Left hindlimb (tissue), 1 donor: ENCODE measurements at places on chromosomes 1 and 21.
A peak's percentile ranks its signal among the peaks of the same experiment; 100 is the strongest.

GRCh38 chr1:185244015-185244747 is 72.9 kb downstream of the IVNS1ABP start:
- no peak for DNase-seq

GRCh38 chr1:174000371-174000770 is 21.8 kb downstream of the RC3H1 start:
- no peak for DNase-seq

GRCh38 chr1:202016811-202017748 is 6.7 kb downstream of the ELF3 start:
- no peak for DNase-seq

DNA sequence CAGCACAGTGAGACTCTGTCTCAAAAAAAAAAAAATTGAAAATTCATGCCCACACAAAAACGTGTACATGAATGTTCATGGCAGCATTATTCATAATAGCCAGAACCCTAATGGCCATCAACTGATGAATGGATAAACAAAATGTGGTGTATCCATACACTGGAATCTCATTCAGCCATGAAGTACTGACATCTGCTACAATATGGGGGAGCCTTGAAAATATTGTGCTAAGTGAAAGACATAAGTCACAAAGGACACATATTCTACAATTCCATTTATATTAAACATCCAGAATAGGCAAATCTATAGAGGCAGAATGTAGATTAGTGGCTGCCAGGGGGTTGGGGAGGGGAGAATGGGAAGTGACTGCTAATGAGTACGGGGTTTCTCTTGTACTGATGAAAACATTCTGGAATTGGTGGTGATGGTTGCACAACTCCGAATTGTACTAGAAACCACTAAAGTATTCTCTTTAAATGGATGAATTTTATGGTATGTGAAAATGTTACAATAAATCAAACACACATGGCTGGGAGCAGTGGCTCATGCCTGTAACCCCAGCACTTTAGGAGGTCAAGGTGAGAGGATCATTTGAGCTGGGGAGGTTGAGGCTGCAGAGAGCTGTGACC is 33.0 kb upstream of the KCNN3 start:
- no peak for DNase-seq

GRCh38 chr1:182641561-182641960 is 37.4 kb upstream of the RGS16 start:
- DNase-seq, result no peak

DNA sequence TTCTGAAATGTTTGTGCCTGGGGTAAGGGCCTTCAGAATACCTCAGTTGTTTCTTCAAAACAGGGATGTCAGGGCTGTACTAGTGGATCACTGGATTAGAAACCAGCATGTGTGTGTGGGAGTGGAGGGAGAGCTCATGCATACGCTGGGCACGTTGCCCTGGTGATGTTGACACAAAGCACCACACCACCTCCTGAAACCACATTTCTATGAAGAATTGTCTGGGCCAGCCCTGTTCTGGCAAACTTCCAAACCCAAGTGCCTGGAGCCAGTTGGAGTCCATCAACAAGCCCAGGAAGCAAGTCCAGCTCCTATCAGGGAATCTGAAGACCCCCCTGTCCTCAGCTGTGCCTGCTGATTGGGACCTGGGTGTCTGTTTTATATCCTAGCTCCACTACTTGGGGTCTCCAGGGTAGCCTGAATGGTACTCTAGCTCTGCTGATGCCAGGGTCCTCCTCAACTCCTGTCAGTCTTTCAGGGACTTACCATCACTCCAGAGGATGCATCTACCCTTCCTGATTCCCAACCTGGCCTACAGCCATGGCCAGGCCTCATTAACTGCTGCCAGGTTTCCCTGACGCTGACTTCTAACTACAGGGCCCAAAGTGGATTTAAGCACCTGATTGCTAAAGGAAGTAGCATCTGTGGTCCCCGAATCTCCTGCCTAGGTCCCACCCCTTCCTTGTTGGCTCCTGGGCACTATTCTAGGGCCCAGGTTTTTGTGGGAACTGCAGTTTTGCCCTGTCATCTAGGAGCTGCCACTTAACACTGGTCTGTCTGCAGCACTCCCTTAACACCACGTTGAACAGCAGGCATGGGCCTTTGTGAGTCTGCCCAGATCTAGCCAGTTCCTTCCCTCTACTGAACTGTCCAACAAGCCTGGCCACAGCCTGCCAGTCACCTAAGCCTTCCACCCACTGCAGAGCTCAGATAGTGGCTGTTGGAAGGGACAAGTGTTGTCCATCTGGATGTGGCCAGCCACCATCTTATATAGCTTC is 45.5 kb downstream of the LPAR3 start:
- peak; percentile 70 for DNase-seq

- DNase-seq, result no peak
Measured at GRCh38 chr1:28416509-28417194, 47.1 kb downstream of the PHACTR4 start.

DNA sequence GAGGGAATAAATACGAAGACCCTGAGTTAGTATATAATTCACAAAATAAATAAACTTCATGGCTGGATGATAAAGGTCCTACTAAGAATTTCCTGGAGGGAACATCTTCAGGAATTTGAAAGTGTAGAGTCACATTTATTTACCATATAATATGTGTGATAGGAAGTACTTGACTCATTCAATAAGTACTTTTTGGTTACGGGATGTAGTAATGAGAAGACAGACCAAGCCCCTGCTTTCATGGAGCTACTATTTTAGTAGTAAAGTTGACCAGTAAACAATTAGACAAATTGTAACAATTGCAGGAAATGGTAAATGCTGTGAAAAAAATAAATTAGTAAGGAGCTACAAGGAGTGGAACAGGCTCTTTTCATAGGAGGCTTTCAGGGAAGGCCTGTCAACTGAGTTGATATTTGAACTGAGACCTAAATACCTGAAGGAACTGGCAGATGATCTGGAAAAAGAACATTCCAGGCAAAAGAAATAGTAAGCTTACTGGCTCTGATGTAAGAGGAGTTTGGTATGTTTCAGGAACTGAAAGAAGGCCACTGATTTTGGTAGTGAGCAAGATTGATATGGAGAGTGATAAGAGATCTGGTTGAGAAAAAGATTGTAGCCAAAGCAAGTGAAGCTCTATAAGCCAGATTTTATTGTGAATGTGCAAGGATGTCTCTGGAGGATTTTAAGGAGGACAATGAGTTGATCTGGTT is 36.2 kb downstream of the CAMSAP2 start:
- DNase-seq, result no peak

- no peak for DNase-seq
Measured at GRCh38 chr1:26789931-26790330, 2.2 kb downstream of the PIGV start.

DNA sequence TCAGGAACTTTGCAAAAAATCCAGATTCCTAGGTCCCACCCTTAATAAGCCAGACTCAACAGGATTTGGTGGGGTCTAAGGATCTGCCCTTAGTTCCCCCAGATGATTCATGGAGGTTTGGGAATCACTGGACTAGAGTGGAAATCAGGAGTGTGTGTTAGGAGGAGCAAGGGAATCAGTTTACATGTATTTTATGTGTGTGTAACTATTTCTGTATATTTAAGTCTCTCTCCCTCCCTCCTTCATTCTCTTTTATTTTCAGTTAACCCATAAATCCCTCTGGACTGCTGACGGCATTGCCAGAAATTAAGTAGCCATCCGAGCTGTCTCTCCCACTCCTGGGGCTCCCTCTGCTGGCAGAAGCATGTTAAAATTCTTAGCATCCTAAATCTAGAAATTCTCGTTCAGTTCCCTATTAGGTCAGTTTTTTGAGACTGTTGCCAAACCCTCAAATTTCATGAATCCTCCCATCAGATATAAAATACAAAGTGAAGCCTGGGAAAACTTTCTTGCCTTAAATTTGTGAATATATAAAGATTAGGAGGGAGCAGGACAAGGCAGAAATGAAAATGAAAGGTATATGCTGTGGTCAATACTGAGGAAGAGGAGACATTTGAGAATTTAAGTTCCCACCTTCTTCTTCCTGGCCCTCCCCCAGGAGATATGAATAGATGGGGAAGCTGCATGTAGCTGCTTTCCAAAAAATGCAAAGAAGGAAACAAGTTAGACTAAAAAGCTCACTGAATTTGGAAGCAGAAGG is 11.7 kb upstream of the HSD11B1 start:
- DNase-seq, result peak; percentile 69

DNA sequence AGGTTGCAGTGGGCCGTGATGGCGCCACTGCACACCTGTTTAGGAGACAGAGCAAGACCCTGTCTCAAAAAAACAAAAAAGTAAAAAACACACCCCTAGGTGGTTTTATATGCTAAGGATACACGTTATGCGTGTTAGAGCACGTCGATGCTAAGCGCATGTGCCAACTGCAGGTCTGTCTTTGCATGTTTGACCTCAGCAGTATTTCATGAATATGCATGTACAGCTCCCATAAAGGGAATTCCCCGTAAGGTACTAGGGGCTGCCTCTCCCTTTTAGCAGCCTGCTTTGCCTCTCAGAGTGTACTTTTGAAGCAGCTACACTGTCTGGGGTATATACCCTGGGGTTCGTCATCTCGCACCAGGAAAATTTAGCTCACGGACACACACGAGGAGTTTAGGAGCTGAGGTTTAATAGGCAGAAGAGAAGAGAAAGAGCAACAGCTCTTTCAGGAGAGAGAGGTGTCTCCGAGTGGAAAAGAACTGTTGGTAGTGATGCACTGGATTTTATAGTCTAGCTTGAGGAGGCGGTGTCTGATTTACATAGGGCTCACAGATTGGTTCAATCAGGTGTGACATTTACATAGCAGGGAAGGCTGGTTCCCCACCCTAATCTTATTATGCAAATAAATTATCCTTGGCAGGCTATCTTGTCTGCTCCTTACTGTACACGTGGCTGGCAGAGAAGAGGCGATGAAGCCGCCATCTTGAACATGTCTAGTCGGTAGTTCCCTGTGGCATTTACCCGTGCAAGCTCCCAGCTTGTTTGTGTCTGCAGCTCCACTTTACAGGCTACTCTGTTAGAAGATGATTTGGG is 4.2 kb upstream of the OTUD3 start:
- no peak for DNase-seq

DNA sequence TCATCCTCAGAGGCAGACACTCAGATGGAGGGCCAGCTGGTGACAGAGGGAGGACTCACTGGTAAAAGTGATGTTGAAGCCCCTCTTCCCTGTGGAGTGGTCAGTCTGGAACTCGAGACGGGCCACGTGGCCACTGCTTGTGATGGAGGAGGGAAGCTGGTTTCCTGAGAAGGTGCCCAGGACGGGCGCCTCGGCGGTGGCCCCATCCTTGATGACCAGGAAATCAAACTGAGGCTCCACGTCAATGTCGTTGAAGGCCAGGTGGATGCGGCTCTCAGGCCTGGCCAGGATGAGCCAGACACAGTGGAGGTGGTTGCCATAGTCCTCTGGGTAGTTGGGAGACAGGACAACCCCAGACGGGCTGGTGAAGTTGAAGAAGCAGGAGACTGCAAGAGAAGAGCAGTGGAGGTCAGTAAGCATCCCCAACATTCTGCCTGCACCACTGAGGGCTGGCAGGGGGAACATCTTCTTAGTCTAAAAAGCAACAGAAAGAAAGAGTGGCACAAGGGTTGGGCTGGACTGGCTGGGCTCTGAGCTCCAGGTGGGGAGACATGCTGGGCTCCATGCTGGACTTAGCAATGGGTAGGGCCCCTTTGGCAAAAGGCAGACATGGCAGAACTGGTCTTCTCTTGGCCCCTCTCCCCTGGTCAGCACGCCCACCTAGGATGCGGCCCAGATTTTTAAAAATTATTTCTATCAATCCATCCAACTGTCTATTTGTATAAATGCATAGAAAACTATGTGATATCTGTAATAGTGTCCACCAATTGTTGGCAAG is 120.5 kb upstream of the HMGB4 start:
- DNase-seq, result no peak

DNA sequence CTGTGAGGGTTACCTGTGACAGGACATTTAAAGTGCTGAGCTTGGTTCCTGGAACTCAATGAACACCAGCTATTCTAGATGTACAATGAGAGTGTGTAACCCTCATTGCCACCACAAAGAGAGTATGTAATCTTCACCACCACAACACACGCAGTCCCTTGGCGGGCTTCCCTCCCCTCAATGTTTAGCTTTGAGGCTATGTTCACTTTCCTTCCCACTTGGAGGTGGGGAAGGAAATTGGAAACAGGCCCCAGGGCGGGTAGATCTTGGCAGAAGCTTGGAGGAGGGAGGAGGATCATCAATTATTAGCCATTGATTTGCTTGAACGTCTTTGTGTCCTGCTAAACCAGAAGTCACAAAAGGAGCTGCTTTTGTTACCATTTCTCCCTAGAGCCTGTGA is 8.3 kb upstream of the COL16A1 start:
- peak; percentile 76 for DNase-seq

DNA sequence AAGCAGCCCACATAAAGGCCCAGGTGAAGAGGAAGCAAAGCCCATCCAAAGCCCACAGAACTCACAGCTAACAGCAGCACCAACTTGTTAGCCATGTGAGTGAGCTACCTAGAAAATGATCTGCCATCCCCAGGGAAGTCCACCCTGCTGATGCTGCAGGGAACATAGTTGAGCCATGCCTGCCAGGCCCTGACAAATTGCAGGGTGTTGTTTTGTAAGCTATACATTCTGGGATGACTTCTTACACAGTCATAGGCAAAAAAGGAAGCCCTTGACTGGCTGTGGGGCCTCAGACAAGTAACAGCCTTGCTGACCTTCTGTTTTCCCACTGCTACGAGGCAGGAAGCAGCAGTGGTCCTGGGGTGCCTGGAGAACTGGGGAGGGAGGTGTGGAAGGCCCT is 262.7 kb downstream of the MATN1 start:
- no peak for DNase-seq

GRCh38 chr1:56330391-56331026 is 248.9 kb downstream of the PLPP3 start:
- no peak for DNase-seq

DNA sequence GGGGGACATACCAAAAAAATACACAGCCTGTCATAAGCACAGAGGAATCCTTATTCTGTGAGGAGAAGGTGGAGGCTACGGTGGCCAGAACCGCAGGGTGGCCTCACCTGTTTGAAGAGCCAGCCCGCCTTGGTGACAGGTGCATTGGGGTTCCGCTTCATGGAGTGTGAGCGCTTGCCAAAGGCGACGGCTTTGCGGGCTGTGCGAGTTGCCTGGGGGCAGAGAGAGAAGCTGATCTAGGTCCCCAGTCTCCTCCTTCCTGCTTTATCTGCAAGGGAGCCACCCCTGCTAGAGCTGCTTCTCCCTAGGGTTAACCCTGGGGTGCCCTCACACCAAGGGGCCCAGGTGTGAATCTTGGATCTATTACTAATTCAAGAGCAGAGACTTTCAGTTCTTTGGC is 54.3 kb upstream of the GOLT1A start:
- DNase-seq, result no peak

DNA sequence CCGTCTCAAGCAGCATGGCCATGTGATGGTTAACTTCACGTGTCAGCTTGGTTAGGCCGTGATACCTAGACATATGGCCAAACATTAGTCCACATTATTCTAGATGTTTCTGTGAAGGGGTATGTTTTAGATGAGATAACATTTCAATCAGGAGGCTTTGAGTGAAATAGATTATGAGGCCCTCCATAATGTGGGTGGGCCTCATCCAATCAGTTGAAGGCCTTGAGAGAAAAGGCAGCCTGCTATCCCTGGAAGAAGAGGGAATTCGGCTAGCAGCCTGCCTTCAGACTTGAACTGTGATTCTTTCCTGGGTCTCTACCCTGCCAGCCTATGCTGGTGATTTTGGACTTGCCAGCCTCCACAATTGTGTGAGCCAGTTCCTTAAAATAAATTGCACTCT is 90.1 kb downstream of the ZSCAN20 start:
- no peak for DNase-seq

- DNase-seq, result no peak
Measured at GRCh38 chr1:183241471-183241870, 55.4 kb downstream of the LAMC2 start.
